ENCODE measurements at places on chromosomes 12 and 14.

- no peak for DNase-seq
These were observed 239.2 kb upstream of the RMST start for GRCh38 chr12:97223419-97223818.

- DNase-seq: no peak
These were observed 501.1 kb downstream of the NAV3 start for GRCh38 chr12:78331753-78332152.

DNA sequence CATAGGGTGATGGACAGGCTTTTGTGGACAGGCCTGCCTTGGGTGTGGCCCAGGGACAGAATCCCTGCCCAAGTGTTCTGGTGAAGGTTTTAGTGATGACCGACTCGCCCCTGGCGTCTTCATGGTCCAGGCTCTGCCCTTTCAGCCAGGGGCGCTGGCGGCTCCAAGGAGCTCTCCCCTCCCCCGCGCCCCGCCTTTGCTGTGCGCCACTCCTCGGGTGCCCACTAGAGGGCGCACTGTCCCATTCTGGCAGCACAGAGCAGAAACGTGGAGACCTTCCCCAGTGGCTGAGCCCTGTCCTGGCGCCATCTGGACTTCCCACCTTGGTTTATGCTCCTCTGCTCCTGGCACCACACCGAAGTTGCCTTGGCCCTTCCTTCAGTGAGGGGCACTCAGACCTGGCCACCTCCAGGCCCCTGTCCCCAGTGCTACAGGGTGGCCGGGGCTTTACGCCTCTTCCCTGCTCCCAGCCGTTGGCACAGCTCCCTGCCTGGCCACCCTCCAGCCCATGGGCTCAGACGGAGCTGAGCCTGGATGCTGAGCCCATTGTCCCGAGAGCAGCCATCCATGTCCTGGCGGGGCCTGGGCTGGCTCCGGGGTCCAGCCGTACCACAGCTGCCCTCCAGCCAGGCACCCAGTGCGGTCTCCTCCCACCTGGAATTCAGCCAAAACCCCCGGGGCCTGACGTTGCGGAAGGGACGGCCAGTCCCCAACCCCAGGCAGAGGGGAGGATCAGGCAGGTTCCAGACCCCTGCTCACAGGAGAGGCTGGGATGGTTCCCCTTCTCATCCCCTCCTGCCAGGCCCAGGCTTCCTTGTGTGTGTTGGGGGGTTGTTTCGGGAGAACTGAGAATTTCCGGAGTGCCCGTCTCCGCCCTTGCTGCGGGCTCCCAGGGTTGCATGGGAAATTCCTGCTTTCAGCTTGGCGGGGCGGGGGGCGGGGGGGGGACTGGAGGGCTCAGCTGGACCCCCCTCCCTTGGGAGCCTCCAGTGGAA lies 5.6 kb upstream of the CRIP1 start:
- peak; percentile 45 for DNase-seq

GRCh38 chr14:70622111-70622712 lies 19.5 kb upstream of the TTC9 start:
- peak; percentile 86 for DNase-seq

- DNase-seq: no peak
These were observed 109.1 kb downstream of the DAD1 start for GRCh38 chr14:22479776-22480464.

DNA sequence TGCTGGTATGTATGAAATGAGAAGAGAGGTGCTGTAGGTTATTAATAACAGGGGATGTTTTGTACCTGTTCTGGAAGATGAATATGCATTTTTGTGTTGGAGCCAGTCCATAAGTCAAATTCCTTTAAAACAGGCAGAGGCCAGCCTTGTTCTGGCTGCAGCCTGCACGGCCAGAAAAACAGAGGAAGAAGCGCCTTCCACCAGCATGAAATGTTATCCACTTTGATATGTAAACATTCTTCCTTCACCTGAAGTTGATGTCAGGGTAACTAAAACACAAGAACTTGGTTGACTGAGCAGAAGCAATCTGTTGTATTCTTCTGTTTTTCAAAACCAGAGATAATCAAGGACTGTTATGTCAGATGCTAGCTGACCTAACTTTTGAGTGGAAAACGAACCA lies 237.9 kb upstream of the PLEKHG7 start:
- no peak for DNase-seq

GRCh38 chr12:57214398-57214781 lies 2.2 kb upstream of the NXPH4 start:
- DNase-seq: no peak

- DNase-seq: peak; percentile 50
These were observed 31.5 kb downstream of the TMEM63C start for GRCh38 chr14:77212943-77213678.

- DNase-seq: no peak
These were observed 7.5 kb downstream of the PTPN6 start for GRCh38 chr12:6958609-6959057.

GRCh38 chr14:68389943-68390342 lies 402.9 kb downstream of the ZFP36L1 start:
- no peak for DNase-seq

- DNase-seq: no peak
These were observed 5.9 kb downstream of the DDX55 start for GRCh38 chr12:123607756-123608155.

DNA sequence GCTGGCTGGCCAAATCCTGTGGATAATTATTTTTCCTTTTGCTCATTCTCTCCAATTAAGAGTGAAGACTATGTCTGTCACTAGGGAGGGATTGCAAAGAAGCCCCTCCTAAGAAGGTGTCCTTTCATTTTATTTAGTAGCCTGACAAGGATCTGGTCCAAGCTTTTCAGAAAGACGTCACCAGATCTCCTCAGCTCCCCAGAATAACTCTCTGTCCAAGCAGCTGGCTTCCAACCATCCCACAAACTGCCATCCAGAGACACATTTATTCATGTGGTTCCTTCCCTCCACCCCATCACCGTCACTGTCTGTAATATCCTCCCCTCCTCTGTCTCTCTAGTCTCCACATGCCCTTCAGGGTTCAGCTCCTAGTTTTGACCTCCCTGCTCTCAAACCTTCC lies 69.9 kb downstream of the PPM1H start:
- no peak for DNase-seq

DNA sequence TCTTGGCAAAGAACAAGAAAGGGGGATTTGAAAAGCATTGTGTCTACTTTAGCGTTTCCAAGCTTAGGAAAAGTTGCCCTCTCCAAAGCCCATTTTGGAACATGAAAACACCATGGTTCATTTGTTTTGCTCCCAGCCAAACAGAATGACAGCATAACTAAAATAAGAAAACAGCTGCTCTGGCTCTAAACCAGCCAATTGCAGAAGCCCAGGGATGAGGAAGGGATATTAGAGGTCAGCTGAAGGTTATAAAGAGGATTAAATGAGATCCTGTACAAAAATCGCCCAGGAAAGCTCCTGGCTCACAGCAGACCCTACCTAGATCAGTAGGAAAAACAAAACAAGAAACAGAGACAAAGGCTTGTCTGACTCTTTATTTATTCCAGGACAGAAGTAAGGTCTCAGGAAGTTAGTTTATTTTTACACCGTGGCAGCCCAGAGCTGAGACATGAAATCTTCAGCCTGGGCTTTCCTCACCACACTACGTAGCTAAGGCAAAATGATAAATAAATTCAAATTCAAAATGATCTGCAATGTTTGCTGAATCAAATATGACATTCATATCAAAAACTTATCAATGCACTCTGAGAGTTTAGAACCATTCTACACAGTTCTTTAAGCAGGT lies 25.9 kb downstream of the SPX start:
- DNase-seq: no peak

- DNase-seq: no peak
These were observed 63.3 kb downstream of the EP400 start for GRCh38 chr12:132012919-132013568.

- DNase-seq: no peak
These were observed 64.2 kb upstream of the DICER1 start for GRCh38 chr14:95221531-95221930.

- no peak for DNase-seq
These were observed 33.7 kb upstream of the SGPP1 start for GRCh38 chr14:63761351-63762117.

- no peak for DNase-seq
These were observed 7.4 kb upstream of the HOXC11 start for GRCh38 chr12:53965281-53966084.

- DNase-seq: peak; percentile 72
These were observed 27.7 kb downstream of the PPP1R13B start for GRCh38 chr14:103819503-103820307.

- DNase-seq: no peak
These were observed 16.6 kb upstream of the GNPTAB start for GRCh38 chr12:101847325-101847724.

DNA sequence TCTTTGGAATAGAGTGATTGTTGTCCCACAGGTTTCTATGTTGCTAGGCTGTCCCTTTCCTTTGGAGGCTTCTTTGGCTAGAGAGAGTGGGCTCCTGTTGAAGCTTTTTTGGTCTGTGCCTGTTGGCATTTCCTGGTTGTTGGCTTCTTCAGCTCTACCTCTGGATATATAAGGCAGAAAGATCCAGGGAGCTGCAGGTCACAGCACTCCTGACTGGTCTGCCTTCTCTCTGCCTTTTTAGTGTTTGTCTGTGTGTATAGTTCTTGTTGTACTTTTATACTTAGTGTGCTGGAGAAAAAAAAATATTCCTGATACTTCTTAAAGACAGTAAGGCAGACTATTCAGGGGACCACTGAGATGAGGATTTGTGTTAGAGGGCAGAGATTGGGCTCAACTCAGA lies 202.7 kb downstream of the FBXL14 start:
- no peak for DNase-seq

GRCh38 chr12:99154983-99155336 lies 492.6 kb upstream of the GARIN6 start:
- no peak for DNase-seq

DNA sequence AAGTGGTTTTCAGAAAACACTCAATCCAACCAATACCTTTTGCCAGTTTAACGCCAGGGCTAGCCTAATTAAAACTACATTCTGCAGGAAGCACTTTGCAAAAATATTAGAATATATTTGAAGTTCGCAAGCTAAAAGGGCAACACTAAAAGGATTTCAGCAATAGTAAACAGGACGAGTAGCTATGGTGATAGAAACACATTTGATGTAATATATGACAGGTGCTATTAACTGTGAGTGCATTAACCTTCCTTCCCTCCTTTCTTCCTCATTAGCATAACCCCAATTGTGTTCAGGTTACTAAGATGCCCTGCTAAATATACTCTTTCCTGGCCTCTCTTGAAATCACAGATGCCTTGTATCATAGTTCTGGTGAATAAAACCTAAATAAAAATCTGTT lies 85.6 kb upstream of the TMCC3 start:
- DNase-seq: no peak

DNA sequence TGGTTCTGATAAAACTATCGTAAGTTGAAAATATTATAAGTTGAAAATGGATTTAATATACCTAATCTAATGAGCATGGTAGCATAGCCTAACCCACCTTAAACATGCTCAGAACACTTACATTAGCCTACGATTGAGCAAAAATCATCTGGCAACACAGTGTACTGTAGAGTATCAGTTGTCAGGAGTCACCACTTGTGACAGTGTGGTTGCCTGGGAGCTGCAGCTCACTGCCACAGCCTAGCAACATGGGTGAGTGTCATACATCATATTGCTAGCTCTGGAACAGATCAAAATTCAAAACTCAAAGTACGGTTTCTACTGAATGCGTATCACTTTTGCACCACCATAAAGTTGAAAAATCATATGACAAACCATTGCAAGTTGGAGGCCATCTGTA lies 203.5 kb downstream of the ATXN7L3B start:
- no peak for DNase-seq

DNA sequence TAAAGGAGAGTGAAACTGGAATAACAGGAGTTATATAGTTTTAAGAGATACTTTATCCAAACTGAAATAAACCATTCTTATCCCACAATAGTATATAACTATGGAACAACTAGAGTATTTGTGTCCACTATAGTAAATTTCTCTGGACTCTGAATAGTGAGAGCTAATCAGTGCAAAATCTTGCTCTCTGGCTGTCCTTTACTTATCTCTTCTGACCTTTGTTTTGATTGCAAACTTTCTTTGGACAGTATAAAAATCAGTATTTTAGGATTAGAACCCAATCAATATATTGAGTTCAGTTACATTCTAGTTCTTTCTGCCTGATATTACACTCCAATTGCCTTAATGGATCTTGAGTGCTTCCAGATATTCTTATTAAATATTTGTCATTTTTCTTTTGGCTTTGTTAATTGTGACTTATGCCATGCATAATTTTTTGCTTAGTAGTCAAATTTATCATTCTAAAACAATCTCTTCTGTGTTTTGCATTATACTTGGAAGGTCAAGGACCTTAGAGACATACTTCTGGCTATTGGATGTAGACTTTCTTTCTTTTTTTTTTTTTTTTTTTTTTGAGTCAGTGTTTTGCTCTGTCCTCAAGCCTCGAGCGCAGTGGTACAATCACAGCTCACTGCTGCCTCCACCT lies 89.9 kb upstream of the AMN1 start:
- no peak for DNase-seq

DNA sequence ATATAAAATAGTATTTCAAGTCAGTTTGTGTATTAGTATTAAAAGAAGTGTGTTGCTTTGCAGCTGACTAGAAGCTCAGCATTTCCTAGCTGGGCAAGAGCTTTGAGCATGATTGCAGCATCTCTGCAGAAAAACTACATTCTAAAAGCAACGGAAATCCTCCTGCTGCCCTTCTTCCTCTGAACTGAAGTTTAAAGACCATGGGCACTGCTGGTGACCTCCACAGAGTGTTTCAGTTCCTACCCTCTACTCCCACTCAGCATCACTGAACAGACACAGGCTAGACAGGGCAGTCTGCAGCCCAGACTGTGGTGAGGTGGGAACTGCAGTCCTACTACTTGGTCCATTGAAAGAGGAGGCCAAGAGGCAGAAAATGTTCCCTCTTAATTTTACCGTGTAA lies 59.0 kb downstream of the FAR2 start:
- DNase-seq: no peak

DNA sequence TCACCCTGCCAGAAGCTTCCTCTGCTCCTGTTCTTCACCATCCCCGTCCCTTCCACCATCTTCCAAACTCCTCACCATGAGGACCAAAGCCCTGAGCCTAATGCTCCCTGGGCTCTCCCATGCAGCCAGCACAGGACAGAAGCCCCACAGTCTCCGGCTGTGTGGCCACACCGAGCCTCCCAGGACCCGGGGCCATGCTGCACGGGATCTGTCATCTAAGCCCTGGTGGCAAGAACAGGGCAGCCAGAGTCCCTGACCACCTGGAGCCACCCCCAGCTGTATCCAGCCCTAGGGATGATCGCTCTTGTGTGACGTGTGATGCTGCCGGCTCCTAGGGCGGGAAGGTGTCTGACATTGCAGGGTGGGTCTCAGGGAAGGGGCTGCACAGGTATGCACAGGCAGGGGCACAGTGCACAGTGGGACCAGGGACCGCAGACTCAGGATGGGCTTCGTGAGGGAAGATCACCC lies 8.1 kb downstream of the TMEM179 start:
- DNase-seq: no peak

GRCh38 chr14:105305345-105305744 lies 4.5 kb upstream of the BRF1 start:
- no peak for DNase-seq

- DNase-seq: no peak
These were observed 20.4 kb upstream of the DIO2 start for GRCh38 chr14:80231702-80232101.

DNA sequence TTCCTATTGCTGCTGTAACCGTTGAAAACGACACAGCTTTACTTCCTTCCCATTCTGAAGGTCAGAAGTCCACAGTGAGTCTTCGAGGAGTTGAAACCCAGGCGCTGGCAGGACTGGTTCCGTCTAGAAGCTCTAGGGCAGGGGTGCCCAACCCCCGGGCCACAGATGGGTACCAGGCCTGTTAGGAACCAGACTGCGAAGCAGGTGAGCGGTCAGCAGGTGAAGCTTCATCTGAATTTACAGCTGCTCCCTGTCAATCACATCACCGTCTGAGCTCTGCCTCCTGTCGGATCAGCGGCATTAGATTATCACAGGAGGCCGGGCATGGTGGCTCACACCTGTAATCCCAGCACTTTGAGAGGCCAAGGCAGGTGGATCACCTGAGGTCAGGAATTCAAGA lies 12.6 kb upstream of the SFSWAP start:
- no peak for DNase-seq

Data from NCI-H524 treated with DMSO at 0.1 percent for 48 hours (cell line).